Activated T-helper 17 cell treated with anti-CD3 and anti-CD28 coated beads, Interleukin-2, amount 50 U/mL, for 72 hours (primary cell): ENCODE measurements at places on chromosomes 7 and 10.

DNA sequence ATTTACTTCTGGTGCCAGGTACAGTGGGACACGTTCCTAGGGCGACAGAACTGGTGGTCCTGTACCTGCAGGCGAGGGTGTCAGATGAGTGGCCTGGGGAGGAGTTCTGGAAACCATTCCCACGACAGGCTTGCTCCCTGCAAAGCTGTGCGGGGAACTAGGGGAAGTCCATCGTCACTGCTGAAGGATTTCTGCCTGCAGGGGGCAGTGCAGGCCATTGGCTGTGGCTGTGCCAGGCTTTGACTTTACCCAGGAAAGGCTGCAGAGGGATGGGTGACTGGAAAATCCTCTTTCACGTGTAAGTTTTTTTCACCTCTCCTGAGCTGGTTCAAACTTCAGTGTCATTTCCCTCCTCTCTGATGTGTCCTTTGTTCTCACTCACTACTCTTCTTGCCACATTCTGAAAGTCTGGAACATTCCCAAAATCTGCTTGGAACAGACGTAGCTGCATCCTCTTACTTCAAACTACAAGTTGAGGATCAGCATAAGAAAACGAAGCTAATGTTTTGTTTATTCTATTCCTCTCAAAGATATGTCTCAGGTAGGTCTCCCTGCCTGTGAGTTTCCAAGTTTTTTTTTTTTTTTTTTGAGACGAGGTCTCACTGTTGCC is 126.5 kb downstream of the SH2D4B start:
- ATAC-seq, result peak; percentile 56

DNA sequence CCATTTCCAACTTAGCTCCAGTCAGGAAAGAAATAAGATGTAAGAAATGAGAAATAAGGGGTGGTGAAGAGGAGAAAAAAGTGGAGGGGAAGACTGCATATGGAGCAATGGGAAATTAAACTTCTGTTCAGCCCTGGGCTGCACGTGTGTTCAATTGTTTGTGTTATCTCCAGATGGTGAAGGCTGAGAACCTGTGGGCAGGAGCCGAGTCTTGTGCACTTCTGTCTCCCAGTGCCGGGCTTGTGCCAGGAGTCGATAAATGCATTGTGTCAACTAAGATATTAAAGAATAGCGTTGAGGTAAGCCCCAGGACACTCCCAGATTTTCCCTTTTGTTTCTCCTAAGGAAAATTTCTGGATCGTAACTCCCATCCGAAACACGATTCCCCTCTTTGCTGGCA is 98.2 kb downstream of the PRLHR start:
- ATAC-seq, result no peak

- no peak for ATAC-seq
These were observed 57.7 kb downstream of the OSBPL3 start for GRCh38 chr7:24922099-24922773.

- no peak for ATAC-seq
These were observed 33.6 kb downstream of the SMKR1 start for GRCh38 chr7:129535896-129536295.

GRCh38 chr7:34354899-34355298 is 303.1 kb upstream of the NPSR1 start:
- no peak for ATAC-seq

DNA sequence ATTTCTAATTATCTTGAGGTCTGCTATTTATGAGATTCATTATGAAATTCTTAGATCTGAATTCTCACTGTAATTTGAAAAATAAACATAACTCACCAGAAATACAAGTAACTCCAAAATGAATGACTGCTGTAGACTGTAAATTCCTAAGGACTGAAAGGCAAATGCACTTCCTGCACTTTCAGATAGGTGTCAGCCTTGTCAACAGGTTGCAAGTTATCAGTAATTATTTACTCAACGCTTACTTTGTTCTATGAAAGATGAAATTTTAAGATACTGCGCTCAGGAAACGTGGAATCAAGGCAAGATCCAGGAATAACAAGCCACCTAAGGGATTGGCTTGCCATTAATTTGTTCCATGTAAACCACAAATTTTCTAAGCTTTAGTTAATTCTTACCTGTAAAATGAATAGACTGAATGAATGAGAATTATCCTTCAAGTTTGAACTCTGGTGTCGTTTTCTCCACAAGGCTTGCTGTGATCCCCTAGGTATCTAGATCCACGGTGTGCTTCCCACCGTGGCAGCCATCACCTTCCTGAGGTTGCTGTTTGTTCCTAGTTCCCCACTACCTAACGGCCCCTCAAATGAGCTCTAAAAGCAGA is 12.6 kb downstream of the DHX32 start:
- ATAC-seq, result no peak

DNA sequence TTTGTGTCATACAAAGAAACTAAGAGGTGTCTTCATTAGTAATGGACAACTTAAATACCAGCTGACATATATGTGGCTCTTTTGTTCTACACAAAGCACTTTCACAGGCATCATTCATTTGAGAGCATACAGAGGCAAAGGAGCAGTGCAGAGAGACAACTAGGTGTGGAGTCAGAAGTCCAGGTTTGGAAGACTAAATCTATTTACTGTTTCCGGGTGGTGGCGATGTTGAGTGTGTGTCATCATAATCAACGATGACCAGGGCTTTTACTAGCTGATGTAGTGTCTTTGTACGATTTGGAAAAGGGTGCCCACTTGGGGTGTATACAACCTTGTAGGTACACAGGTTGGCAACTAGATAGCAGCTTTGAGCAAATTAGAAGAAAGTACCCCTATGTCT is 195.5 kb upstream of the CCDC6 start:
- ATAC-seq, result no peak

GRCh38 chr10:511849-512191 is 177.6 kb downstream of the DIP2C start:
- no peak for ATAC-seq

DNA sequence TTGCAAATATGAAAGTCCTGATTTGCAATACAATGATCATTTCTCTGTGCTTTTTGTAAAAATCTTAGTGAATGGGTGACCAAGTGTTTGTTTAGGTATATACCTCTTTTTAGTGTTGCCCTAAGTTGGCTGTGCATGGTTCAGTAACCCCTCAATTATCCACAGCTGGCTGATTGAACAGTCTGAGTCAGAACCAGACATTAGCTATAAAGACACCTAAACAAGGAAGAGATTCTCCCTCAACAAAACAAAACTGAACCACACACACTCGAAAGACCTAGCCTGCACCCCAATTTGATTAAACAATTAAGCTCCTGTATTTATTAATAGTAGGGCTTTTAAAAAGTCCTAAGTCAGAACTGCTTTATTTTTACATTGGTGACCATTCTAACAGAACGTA is 2.8 kb downstream of the RSBN1L start:
- ATAC-seq, result no peak

GRCh38 chr7:102450242-102450641 is 14.4 kb downstream of the ALKBH4 start:
- peak; percentile 82 for ATAC-seq

- no peak for ATAC-seq
These were observed 1.6 kb upstream of the TEX36 start for GRCh38 chr10:125684581-125684980.

GRCh38 chr7:84060760-84061261 is 133.8 kb downstream of the SEMA3A start:
- no peak for ATAC-seq

- ATAC-seq, result peak; percentile 82
These were observed 93.4 kb upstream of the PDLIM1 start for GRCh38 chr10:95384011-95384704.

DNA sequence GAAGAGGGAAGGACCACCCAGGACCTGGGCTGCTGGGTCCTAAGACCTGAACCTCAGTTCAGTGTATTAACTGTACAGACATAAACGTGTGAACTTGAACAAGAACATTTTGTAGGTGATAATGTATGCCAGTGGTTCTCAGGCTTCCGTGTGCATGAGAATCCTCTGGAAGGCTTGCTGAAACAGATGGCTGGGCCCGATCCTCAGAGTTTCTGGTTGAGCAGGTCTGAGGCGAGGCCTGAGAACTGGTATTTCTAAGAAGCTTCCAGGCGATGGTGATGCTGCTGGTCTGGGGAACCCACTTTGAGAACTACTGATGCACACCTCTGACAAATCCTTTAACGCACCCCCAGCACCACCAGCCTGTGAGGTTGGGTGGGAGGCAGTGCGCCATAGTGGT is 70.4 kb downstream of the CDH23 start:
- no peak for ATAC-seq

DNA sequence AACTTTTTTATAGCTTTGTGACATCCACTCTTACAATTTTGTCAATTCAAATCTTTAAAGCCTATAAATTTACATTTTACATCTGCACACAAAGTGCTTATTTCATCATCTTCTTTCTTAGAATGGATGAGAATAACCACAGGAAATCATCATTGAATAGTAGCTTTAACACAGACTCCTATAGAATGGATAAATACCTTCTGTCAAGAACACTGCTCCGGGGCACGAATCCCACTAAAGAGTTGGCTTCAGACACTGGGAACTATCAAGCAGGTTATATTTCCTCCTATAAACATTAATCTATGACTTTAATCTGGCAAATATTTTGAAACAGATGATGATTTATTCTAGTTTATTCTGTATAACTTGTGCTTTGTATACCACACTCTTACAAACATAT is 269.7 kb upstream of the TPK1 start:
- no peak for ATAC-seq

DNA sequence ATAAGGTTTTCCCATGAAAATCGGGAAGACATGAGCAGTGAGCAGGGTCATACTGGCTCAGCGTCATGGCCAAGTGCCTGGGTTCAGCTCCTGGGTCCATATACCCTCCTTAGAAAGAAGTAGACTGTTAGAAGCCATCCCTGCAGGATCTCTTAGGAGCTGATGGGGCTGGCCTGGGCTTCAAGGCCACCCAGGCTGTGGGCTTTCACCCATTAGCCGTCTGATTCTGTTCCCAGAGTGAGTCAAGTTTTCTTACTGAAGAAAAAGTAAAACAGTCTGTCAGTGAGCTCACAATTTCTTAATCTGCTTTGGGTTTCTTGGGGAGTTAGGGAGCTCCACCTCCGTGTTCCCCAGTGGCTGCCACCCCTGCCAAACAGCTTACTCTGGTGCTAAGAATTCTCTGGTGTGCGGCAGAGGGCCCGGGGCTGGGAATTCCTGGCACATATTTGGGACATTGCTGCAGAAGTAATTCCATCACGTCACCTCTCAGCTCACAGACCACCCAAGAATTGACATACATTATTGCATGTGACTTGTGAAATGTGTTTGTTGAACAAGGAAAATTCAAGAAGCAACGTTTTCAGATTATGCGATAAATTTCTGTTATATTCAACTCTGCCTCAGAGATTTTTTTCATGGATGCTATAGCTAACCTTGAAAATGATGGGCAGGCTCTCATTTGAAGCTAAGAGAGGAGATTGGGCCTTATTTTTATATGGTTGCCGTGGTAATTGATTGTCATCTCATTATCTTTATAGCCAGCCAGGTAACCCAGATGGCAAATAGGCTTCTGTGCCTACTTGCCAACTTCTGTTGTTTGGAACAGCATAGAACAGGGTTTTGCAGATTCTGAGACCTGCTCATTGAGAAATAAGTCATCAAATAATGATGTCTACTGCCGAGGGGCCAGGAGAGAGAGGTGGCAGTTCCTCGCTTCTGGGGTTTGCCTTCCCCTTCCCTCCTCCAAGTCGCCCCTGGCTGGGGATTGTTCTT is 166.4 kb downstream of the CHN2 start:
- no peak for ATAC-seq

DNA sequence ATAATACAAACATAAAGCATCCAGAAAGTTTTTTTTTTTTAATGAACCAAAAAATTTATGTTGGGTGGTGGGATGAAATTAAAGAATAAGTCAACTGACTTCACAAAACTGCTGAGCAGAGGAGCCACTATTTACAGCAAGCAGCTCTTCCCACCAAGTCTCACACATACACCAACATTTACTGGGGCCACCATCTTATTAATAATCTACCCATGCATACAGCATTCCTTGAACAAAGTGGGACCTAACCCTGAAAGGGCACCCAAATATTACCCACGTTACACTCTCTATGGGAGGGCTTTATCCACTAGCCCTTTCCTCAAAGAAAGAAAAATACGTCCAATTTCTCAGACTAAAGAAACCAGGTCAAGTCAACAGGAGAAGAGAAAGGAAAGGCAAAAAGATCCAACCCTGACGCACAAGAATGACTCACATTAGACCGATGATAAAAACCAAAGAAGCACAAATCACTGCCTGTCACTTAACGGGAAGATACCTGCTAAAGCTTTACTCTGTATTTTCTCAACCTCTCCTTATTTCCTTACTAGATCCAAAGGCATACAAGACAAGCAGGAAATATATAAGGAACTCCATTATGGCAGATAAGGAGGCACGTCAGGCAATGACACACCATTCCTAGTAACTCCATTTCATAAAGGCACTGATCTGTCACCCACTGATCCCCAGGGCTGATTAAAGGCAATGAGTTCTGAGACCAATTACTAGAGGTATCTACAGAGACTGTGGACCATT is 141.8 kb upstream of the ASAH2 start:
- ATAC-seq, result no peak

- no peak for ATAC-seq
These were observed 29.1 kb downstream of the ERCC6 start for GRCh38 chr10:49509771-49510303.

DNA sequence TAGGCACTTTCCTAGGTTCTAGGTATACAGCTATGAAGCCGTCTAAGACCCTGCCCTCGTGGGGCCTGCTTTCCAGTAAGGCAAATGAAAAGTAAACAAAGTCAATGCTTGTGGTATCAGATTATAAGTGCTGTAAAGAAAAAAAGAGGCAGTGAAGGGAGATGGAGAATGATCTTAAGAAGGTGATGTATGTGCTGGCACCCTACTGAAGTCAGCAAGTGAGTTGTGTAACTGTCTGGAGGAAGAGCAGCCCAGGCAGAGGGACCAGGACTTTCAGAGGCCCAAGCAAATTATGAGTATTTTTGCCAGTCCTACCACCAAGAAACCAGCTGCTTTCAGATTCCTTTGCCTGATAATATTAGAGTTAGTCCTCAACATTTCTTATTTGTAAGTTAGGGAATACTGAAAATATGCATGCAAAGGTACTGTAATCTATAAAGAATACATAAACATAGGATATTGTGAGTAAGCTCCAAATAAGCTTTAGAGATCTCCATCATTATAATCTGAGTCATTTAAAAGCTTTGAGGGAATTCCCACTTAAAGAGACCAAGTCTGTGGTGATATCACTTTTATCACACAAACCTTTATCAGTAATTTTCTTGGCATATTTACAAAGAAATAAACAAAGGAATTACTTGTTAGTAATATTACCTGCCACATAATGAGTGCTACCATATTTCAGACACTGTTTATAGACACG is 329.2 kb upstream of the LRGUK start:
- no peak for ATAC-seq

- ATAC-seq, result no peak
These were observed 23.0 kb upstream of the KMT2E start for GRCh38 chr7:104990983-104991382.

DNA sequence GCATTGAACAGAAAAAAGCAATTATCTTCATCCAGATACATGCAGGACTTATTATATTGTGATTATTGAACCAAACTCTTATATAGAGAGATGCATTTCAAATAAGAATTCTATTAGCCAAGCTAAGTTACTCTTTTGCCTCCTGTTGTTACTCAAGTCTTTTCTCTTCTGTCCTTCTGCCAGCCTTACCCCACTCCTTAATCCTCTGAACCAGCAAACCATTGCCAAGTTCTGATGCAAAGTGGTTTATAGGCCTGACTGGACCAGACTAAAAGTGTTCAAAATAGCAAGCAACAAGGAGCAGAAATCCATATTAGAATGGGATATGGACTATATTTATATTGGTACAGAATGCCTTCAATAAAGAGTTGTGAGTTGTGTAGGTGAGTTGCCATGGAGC is 2.2 kb upstream of the SLC26A4 start:
- no peak for ATAC-seq
